ENCODE measurements at places on chromosomes 6 and 20.
A peak's percentile ranks its signal among the peaks of the same experiment; 100 is the strongest.

DNA sequence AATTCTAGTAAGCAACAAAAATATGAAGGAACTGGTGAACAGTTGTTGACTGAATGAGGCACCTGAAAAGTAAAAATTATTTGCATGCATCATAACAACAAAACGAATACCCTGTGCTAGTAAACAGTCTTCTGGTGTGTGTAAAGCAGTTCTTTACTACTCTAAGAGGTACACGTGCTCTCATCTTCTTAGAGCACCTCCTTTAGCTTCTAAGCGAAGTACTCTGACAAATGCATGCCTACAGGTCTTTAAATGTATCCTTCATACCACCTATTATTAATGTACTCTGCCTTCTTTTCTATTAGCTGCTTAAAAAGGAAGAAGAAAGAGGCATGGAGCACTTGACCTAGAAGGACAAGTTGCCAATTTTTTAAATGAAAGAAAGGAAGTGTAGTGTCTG is 32.2 kb upstream of the MYB start:
- DNase-seq = no peak

GRCh38 chr20:1509237-1509636 is 18.0 kb upstream of the SIRPB2 start:
- DNase-seq = peak; percentile 52

DNA sequence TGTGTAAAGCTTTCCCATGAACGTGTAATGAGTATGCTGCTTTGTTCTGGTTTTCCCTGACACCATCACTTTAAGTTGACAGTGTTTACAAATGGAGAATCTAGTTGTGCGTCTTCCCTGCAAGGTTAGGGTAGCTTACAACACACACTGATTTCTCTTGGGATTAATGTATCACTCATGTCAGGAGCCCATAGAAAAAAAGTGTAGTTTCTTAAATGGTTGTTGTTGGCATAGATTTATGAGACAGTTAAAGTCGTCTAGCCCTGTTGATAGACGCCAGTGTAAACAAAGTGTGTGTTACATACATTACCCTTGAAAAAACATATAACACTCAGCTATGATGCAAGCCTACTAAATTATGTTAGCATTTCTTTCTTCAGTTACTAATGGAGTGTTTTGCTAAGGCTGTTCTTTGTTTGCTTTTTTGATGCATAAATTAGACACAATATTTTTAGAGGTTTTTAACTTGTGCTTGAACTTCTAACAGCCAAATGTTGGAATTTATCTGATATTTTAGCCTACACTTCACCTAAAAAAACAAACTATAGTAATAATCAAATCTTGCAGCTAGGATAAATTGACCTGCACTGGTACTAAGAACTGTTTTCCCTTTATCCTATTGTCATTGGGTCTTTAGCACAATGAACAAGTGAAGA is 88.6 kb downstream of the RNF217 start:
- DNase-seq = no peak

DNA sequence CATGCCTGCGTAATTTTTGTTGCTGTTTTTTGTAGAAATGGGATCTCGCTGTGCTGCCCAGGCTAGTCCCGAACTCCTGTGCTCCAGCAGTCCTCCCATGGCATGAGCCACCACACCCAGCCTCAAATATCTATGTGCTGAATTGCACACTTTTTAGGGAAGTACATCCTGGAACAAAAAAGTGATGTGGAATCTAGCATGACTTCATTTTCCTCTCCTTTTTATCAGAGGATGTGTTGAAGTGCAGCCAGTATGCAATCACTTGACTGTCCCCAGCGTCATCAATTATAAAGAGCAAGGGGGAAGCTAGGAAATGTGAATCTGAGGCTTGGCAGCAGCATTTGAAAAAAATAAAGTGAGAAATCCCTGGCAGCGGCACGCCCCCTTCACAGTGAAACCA is 6.4 kb upstream of the EXOC2 start:
- no peak for DNase-seq

GRCh38 chr20:49729780-49730179 is 16.1 kb upstream of the B4GALT5 start:
- DNase-seq = no peak

- no peak for DNase-seq
Measured at GRCh38 chr6:165742047-165742446, 79.0 kb upstream of the PDE10A start.

DNA sequence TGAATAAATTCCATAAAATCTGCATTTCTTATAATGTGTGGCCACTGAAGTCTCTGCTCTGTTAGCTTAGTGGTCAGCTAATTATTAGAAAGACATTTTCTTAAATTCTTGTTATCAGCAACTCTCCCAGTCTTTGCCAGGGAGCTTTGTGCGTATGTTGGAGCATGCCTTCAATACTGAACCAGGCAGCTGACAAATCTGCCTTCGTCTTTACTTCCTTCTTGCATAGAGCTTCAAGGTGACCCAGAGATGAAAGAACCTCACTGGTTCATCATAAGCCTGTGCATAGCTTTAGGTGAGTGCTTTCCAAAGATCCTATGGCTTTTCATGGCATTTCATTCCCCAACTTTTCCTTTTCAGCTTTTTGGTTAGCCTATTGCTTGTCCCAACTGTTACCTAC is 43.0 kb upstream of the NELFCD start:
- DNase-seq = no peak

DNA sequence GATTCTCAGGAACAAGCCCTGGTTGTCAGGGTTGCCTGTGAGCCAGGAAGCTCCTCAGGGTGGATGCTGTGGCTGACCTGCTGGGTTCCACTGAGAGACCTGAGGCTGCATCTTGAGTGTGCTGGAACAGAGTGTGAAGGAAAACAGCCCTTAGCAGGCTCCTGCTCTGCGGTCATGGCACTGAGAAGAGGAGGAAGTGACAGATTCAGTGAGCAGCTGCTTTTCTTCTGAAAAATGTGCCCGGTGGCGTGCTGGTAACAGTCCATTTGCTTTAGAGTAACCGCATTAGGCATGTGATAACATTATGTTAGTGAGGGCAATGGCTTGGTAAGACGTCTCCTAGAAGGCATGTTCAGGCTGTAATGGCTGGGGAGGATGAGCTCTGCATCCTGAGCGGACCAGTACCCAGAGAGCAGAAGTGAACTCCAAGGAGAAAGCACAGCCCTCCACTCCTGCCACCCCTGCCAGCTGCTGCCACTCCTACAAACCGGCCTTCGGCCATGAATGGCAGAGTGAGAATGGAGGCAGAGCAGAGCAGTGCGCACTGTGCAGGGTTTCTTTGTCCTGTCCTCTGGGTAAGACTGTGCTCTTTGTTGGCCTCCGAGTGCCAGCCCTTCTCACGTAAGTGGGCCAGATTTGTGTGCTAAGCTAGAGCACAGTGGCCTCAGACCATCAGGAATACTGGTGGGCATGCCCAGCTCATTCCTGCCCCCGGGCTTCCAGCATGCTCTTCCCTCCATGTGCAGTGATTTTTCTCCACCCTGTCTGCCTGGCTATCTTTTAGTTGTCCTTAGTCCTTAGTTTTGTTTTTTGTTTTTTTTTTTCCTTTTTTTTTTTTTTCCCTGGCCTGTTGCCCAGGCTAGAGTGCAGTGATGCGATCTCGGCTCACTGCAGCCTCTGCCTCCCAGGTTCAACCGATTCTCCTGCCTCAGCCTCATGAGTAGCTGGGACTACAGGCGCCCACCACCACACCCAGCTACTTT is 98.1 kb upstream of the VSTM2L start:
- peak; percentile 75 for DNase-seq

DNA sequence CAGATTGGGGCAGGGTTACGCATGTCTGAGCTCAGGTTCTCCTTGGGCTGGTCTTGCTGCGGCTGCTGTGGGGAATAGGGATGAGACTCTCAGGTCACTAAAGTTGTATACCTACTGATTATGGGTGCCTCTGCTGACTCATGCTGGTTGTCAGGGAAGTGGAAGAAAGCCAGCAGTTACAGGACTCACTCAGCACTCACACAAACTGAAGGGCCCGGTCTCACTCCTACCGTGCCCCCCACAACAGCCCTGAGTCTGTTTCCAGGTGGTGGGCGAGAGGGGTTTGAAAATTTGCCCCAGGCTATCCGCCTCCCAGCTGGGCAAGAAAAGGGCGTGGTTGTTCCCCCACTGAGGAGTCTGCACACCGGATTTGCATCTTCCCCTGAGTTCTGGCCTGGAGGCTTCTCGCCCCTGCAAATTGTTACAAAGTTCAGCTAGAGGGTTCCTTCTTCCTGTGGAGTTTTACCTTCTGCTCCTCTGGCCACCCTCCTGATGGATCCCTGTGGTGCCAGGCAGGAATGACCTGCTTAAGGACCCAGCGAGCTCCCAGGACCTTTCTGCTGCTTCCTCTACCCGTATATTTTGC is 659.2 kb downstream of the HDGFL1 start:
- no peak for DNase-seq

DNA sequence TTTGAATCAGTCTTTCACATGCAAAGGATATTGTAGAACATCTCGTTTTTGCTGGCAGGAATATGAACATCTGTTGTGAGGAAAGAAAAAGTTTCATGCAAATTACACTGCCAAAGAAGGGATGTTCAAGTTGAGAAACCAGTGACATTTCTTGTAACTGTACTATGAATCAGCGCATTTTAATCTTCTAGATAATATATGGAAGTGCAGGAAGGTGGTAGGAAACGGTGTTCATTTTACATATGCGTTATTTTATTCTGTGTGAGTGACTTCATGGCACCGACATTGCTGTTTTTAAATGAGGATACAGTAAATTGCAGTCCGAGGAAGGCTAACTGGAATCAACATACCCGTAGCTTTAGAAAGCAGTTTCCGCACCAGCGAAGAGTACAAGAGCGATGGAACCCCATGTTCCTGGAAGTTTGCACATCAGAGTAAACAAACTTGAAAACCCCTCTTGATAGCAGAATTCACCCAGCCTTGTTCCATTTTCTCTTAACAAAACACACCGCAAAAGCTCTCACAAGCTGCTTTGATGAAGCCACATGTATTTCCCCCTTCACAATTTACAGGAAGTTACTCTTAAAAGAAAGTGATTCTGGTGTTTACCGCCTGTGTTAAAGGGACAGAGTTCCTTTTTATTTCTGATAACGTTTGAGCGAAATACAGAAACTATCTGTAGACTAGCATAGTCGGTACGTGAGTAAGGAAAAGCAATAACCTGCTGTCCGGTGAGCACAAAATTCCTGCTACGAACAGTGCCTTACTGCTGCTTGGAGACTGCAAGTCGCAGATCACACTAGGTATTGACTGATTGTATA is 11.5 kb downstream of the PRDM1 start:
- peak; percentile 78 for DNase-seq

DNA sequence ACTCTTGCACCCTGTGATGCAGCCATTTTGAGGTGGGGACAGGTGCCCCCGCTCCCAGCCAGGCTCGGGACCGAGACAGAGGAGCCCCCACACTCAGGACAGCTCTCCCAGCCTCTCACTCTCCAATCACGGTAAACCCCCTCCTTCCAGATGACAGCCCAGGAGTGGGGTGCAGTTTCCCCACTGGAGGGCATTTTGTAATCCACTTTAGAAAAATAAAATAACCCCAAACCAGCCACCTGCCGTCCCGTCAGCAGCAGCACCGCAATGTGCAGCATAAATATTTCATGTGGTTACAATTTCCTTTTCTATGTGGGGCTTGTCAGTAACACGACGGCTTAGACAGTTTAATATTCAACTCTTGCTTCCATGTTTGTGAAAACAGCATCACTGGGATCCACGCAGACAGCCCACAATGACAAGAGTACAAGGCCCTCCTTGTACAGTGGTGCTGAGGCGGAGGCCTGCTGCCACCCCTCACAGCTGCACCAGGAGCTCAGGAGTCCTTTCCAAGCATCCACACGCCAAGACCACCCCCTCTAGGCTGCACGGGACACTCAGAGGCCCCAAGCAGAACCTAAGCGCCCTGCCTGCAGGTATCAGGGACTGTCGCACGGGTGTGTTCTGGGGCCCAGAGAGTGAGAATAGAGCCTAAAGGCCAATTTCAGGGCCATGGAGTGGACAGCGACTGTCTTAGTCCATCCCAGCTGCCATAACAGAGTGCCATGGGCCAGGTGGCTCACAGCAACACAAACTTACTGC is 116.7 kb downstream of the JPH2 start:
- DNase-seq = no peak

GRCh38 chr6:4032475-4032874 is 46.5 kb downstream of the FAM217A start:
- DNase-seq = no peak

DNA sequence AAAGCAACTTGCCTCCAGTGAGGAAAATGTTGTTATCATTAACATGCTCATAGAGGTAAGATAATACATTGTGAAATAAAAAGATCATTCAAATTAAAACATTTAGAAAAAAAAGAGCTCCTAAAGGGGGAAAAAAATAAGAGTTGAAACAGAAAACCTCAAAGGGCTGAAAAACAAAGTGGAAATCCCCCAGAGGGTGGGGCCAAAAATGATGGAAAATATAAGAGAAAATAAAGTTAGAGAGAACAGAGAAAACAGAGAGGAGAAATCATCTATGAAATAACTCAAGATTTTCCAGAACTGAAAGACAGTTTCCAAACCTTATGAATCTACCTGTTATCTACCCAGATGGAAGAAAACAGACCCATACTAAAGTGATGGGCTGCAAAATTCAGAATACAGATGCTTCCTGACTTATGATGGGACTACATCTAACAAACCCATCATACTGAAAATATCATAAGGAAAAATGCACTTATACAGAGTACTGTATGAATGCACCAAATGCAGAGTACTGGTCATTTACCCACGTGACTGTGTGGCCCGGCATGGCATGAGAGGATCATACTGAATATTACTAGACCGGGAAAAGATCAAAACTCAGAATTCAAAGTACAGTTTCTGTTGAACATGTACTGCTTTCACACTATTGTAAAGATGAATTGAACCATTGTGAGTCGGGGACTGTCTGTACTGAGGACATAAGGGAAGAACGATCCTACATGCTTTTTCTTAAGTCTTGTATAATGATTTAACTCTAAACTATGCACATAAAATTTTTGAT is 4.0 kb downstream of the ZBTB24 start:
- DNase-seq = no peak

DNA sequence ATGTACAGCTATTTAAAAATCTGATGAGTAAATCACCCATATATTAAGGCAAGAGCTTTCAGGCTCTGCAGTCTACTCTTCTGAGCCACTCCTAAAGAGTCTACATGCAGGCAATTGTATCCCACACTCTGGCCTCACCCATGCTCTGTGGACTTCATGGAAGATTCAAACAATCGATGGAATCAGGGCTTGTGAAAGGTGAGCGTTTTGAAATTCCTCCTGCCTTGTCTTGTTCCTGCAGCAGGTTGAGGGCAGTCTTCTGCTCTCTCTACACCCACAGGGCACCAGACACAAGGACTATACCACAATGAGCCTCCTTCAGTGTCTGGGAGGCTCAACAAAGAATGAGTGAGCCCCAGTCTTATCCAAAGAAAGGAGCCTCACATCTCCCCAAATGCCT is 51.1 kb downstream of the TBC1D7 start:
- DNase-seq = no peak

GRCh38 chr20:64232794-64233193 is 22.8 kb upstream of the PCMTD2 start:
- no peak for DNase-seq

GRCh38 chr6:100453701-100454521 is 10.8 kb downstream of the SIM1 start:
- DNase-seq = no peak

DNA sequence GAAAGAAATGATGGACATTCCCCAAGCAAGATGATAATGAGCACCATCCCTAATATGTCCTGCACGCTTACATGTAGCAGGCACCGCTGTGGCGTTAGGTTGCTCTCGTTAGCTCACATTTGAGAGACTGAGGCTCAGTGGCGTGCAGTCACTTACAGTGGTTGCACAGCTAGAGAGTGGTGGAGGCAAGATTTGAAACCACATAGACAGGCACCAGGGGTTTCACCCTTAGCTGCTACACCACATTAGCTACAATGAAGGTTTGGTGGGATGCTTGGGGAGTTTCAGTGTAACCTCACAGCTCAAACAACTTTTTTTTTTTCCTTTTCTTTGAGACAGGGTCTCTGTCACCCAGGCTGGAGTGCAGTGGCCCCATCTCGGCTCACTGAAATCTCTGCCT is 3.7 kb downstream of the COX4I2 start:
- no peak for DNase-seq

All from AML-193 (cell line).